Activated CD8-positive, alpha-beta memory T cell treated with anti-CD3 and anti-CD28 coated beads for 1 hour (primary cell): ENCODE measurements at places on chromosomes 13 and 19.

DNA sequence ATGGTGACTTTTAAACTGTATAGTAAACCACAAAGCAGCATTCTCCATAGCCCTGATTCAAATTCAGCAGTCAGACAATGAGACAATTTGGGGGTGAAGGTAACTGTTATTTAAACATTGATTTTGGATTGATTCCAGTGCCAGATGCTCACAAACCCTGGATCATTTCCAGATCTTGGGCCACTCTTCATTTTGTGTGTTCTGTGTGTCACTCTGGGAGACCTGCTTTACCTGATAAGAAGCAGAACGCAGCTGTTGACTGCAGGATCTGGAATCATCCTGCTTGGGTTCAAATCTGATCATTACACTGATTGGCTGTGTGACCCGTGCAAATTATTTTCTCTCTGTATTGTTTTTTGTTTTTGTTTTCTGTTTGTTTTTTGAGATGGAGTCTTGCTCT lies 4.0 kb upstream of the PCDH8 start:
- no peak for DNase-seq

DNA sequence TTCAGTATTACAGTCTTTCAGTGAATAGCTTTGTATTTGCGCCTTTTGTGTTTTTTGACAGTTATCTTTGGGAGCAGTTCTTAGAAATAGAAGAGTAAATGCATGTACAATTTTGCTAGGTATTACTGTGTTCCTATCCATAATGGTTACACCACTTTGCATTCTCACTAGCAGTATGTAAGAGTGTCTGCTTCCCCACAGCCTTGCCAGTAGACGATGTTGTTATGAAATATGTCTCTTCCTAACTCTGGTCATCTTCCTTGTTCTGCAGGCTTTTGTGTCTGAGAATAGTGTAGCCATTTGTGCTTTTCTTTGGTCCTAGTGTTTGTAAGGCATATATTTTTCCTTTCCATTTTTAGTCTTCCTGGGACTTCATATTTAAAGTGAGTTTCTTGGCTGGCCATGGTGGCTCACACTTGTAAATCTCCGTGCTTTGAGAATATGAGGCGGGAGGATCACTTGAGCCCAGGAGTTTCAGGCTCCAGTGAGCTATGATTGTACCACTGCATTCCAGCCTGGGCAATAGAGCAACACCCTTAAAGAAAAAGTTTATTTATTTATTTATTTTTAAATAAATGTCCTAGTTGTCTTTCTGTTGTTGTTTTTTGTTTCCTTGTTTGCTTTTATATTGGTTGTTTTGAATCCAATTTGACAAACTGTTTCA lies 140.3 kb downstream of the PDS5B start:
- DNase-seq, result no peak

DNA sequence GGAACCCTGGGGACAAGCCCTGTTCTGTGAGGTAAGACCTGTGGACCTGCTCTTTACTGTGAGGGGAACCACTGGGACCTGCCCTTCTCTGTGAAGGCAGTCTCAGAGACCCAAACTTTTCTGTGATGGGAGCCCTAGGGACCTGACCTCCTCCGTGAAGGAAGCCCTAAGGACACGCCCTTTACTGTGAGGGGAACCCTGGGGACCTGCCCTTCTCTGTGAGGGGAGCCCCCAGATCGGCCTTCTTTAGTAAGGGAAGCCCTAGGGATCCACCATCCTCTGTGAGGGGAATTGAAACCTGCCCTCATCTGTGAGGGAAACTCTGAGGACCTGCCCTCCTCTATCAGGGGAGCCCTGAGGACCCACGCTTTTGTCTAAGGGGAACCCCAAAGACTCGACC lies 343.5 kb downstream of the UQCRFS1 start:
- DNase-seq, result no peak

GRCh38 chr13:33228648-33229445 lies 56.7 kb downstream of the STARD13 start:
- DNase-seq, result no peak

GRCh38 chr19:42051166-42052115 lies 18.6 kb downstream of the GRIK5 start:
- no peak for DNase-seq

DNA sequence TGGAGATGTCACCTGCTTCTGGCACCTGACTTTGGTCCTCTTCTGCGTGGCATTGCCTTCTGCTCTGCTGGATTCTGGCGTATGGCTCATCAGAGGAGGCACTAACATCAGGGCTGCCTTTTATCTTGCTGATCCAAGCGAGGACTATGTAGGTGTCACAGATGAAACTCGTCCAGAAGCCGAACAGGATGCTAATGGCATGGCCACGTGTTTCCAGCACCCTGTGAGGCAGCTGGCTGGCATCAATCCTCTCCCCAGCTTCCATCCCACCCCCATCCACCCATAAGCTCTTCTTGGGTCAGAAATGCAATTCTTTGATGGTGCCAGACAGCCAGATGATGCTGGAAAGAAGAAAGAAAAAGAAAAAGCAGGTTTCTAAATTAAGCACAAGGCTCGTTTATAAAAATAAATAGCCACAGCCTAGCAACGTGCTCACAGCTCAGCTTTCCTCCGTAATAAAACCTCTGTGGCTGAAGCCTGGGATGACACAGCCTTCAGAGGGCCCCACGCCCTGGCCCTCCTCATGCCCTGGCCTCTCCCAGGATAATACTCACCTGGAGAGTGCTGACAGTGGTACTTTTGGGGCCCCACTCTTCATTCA lies 212.9 kb upstream of the SERP2 start:
- DNase-seq, result no peak

DNA sequence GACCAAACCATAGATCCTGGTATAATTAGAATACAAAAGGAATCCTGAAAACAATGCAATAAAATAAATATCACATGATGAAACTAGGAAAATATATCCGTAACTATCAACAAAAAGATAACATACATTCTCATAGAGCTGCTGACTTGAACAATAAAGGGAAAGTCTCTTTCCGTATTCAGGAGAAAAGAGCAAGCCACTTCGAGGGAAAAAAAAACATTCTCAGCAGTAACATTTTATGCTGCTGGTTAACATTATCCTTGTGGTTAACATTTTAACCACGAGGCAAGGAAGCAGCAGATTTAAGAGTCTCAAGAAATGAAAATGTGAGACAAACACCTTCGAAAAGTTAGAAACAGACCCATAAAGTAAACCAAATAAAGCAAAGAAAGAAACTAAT lies 25.8 kb downstream of the NALCN start:
- DNase-seq, result no peak

DNA sequence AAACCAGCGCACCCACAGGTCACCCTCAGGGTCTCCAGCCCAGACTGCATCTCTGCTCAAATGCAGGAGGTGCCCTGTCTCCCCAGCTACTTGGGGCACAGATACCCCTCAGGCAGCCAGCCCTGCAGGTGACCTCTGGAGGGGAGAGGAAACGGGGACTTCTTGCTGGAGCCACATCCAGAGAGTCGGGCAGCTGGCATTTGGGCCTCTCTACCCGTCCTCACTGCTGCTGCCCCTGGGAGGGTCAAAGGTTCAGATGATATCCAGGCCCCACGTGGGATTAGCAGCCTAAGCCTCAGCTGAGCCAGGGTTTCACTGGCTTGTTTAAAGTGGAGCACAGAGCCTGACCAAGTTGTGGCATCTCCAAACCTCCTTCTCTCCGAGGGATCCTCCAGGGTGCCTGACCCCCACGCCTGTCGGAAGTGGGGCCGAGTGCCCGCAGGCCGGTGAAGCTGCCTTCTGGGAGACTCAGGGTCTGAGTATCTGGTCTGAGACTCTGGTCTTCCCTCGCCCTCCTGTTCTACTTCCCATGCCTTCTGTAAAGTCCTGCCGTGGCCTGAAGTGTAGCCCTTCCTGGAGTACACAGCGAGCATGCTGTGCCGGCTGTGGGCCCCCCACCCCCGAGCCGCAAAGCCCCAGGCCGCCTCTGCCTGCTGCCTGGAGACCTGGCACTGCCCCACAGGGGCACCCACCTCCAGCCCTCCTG lies 2.1 kb downstream of the RASA3 start:
- no peak for DNase-seq

DNA sequence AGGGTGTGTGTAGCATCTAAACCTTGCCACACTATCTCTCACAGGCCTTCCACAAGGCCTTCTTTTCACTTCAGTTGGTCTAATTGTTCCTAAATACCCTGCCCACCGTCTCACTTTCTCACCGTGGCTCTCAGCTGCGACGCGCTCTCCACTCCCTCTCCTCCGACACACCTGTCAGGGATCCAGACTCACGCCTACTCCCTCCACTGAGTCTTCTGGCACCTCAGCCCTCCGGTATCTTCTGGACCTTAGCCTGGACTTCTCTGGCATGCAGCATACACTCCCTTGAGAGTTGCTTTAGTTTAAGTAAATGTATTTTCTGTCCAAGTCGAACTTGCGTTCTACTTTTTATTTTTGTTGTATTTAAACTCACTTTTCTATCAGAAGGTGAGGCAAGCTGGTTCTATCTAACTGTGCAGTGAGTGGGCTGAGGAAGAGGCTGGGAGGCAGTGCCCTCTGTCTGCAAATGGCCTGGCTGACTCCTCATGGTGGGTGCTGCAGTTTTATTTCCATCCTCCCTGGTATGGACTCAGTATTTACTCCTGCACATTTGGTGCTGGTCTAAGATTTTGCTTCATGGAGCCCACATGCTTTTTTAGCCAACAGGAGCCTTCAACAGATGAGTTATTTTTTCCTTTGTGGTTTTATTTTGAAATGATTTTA lies 28.5 kb upstream of the ARGLU1 start:
- DNase-seq, result no peak
